ENCODE measurements at places on chromosomes 11 and 22.

GRCh38 chr22:44604991-44605390 lies 97.0 kb upstream of the PRR5 start:
- no peak for DNase-seq

DNA sequence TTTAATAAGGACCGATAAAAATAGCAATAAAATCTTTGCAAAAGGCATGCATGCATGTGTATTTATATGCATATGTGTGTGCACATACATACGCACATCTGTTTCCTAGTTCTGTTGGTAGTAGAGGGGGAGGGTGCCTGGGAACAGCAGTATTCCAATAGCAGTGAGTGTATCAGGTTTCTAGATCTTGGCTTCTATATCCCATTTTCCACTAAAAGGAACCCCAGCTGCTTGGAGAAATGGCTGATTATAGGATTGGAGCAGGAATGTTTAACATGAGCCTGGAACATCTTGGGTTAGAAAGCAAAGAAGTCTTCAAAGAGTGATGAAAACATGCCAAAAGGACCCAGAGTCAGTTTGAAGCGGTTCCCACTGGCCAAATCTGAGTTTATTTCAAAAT lies 21.0 kb downstream of the TNRC6B start:
- no peak for DNase-seq

GRCh38 chr11:86781546-86781945 lies 18.8 kb upstream of the PRSS23 start:
- DNase-seq: no peak

GRCh38 chr11:84890676-84891075 lies 736.5 kb downstream of the DLG2 start:
- DNase-seq: no peak

GRCh38 chr11:35514481-35514880 lies 10.9 kb downstream of the PAMR1 start:
- no peak for DNase-seq

GRCh38 chr22:28112548-28113043 lies 193.5 kb upstream of the PITPNB start:
- no peak for DNase-seq

DNA sequence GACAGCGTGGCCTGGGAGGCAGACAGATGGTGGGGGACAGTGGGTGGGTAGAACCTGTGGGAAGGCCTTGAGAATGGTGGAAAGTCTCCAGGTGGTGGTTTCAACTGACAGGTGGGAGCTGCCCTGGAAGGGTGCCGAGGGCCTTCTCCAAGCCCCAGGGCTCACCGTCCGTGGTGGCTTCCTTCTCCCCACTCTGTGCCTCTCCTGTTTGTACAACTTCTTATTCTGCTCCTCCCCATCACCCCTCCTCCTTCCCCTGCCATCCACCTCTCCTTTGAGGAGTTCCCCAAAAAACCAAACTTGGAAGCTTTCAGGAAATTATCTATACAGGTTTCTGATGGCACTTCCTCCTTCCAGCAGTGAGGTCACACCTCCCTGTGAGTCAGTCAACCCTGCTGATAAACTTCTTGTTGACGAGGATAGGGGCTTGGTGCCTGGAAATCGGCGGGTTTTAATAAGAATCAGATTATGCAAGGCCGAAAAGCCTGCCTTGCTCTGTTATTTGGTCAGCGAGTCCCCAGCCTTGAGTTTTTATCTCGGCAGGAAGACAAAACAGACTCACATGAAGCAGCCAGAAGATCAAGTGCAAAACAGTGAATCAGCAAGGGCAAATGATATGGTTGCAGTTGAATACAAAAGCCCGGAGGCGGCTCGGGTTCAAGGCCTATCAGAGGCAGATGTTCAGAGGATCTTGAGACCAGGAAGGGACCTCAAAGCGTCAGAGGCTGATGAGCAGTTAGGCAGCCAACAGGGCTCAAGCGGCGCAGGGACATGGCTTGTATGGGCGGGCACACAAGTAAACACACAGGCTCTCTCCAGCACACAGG lies 9.5 kb upstream of the ST3GAL4 start:
- no peak for DNase-seq

- no peak for DNase-seq
Observed at GRCh38 chr11:12540913-12541582, 133.2 kb upstream of the TEAD1 start.

GRCh38 chr22:46553189-46553588 lies 15.8 kb upstream of the CELSR1 start:
- DNase-seq: no peak

DNA sequence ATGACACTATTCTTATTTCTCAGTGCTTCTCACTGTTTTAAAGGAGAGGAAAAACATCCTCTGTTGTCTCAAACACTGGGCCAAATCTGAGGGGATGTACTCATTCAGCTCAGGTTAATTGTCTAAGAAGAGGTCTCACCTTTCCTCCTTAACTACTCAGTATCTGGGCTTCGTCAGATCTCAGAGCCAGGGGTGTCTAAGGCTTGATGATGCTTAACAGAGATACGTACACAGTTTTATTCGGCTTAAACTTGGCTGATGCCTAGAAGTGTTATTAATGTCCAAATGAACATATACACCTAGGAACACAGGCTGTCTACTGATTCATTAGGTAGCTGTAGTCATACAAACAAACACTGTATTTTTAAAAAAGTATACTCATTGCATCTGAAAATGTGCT lies 85.8 kb downstream of the UVRAG start:
- no peak for DNase-seq

GRCh38 chr11:36500315-36500721 lies 9.8 kb downstream of the TRAF6 start:
- no peak for DNase-seq

- no peak for DNase-seq
Observed at GRCh38 chr11:110235966-110236365, 60.4 kb downstream of the RDX start.

DNA sequence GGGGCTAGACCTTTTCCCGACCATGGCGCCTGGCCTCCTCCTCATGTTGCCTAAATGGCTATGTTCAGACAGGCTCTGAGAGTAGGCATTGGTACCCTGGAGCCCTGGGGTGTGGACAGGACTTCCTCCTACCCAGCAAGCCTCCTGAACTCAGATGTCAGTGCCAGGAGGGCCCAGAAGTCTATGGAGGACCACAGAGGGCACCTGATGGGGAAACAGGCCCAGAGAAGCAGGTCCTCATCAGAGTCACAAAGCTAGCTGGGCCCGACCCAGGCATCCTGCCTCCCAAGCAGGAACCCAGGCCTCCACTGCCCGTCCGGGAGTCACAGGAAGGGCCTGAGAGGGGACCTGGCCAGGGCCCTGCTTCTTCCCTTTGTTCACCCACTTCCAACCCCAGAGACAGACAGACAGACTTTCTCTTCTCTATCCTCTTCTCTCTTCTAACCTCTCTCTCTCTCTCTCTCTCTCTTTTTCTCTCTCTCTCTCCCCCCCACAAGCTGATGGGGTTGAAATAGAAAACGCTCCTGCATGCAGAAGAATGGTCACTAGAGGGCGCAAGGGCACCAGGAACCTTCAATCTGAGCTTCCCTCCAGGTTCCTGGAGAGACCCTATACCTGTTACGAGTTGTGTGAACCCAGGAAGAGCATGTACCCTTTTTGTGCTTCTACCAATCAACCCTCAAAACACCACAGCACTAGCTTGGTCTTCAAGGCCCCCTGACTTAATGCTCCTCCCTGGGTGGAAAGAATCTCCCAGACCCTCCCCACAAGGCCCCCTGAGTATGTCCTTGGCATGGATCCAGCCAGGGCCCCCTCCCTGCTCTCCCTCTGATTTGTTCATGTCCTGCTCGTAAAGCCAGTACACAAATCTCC lies 27.1 kb downstream of the ARAP1 start:
- DNase-seq: peak; percentile 77

- no peak for DNase-seq
Observed at GRCh38 chr11:10540546-10540914, 457 bp downstream of the RNF141 start.

DNA sequence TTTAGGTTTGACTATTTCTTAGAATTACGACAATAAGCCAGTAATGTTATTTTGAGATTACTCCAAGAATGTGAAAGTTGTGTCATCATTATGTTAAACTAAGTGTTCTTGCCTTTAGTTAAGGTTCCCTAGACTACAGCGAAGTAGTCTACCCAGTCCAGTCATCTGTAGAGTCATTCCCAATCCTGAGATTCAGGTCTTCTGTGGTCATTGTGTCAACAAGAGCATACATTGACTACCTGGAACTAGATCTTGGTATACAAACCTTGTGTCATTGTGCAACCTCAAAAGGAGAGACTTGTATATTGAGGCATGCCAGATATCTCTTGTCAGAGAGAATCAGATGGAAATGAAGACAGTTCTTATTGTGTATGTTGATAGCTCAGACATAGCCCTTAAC lies 115.9 kb downstream of the ATM start:
- no peak for DNase-seq

- no peak for DNase-seq
Observed at GRCh38 chr11:30311189-30311588, 11.7 kb upstream of the ARL14EP start.

GRCh38 chr11:74895340-74896116 lies 53.4 kb downstream of the XRRA1 start:
- no peak for DNase-seq

- no peak for DNase-seq
Observed at GRCh38 chr11:10716122-10716521, 22.6 kb upstream of the IRAG1 start.

GRCh38 chr11:61571337-61571736 lies 9.5 kb downstream of the SYT7 start:
- no peak for DNase-seq

GRCh38 chr11:96085319-96085930 lies 161.5 kb upstream of the MTMR2 start:
- no peak for DNase-seq

- no peak for DNase-seq
Observed at GRCh38 chr11:71940561-71941219, 11.8 kb downstream of the RNF121 start.

GRCh38 chr11:2713661-2714462 lies 14.1 kb upstream of the KCNQ1OT1 start:
- no peak for DNase-seq

DNA sequence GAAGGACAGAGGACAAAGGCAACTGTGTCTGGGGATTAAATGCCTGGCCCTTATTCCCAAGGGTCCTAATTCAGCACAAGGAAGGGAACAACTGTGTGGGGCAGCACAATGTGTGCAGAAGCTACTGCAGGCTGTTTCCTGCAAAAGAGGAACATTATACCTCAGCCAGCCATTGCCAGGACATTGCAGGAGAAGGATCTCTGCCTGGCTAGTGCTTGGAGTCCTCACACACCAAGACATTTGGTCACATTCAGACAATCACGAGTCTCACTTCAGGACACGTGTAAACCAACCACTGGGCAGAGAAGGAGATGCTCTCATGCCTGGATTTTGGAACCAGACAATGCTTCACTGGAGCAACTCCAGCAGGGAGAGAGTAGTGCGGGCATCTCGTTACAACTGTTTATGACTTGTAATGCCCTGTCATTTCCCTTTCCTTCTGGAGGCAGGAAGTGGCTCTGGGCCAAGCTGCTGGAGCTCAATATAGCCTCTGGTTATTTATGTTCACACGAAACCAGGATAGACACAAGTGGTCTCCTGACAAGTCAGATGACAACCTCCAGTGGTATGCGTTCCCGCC lies 23.9 kb upstream of the ZC3H12C start:
- no peak for DNase-seq

DNA sequence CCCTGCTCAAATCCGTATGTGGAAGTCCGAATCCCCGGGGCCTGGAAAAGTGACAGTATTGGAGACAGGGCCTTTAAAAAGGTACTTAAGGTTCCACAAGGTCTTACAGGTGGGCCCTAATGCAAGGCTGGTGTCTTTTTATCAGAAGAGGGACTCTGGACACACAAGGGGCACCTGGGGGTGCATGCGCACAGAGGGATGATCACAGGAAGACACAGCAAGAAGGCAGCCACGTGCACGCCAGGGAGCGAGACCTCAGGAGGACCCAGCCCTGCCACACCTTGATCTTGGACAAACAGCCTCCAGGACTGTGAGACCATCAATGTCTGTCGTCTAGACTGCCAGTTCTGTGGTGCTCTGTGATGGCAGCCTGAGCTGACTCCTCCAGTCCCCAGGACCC lies 96.5 kb downstream of the SHANK2 start:
- DNase-seq: no peak

DNA sequence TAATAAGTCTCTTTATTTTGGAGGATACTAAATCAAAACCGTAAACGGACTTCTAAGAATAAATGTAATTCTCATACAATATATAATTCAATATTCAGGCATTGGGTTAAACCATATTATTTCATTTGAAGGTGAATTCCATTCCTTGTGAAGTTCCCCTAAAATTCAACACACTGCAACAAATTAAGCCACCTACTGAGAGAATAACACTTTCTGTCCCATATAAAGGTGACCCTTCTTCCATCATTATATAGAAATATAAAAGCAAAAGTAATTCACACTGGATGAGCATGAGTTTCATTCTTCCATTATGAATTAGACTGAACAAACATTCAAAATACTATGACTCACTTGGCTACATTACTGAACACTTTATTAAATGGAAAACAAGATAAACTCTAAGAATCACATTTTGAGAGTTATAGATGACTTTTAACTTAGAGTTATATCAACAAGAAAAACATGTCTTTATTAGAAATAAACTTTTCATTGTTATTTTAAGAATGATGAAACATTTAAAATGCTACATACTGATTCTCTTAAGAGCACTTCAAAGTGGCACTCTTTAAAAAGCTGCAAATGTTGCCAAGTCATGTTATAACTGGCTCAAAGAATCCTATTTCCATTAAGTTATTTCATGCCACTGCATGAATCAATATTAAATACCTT lies 2.8 kb downstream of the SESN3 start:
- DNase-seq: no peak
